ENCODE measurements at places on chromosomes 1 and 21.

- DNase-seq, result no peak
These were observed 29.7 kb downstream of the LRRC42 start for GRCh38 chr1:53975861-53976260.

- DNase-seq, result peak; percentile 45
These were observed at the start of gene TTC34 for GRCh38 chr1:2801535-2802291. Gene TTC34 (minus strand): TSS chr1:2801693. CDS start chr1:2800827, 866 bp downstream.

DNA sequence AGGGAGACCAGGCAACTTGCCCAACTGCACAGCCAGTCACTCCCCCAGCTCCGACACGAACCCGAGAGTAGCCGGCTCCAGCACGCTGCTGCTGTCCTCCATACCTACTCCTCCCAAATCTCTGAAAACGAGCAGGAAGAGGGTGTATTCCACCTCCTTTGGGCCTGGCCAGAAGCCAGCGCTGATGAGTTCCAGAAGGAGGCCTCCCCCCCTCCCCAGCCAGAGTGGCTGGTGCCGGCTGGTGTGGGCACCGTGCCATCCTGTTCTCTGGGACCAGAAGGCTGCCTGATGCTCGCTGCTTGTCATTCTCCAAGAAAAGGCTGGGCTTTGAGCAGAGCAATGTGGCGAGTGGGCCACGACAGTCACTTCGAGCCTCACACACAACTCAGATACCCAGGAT, 22.2 kb downstream of the KCNN3 start:
- no peak for DNase-seq

DNA sequence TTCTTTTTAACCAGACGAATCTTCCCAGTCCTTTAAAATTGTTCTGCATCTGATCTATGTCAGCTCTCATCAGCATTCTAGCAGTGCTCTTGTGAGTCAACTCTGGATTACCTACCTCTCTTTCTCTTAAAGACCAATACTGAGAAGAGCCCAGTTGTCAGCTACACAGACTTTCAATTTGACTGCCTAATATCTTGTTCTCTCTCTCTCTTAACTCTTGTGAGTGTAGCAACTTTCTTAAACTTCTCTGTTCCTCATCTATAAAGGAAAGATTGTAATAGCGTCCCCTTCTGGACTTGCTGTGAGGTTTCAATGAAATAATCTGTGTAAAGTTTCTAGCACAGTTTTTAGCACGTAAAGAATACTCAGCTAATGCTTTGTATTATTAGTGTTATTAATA, 499.3 kb upstream of the ADAMTS5 start:
- DNase-seq, result no peak

- DNase-seq, result no peak
These were observed 8.7 kb downstream of the CTNNBIP1 start for GRCh38 chr1:9901148-9902059.

- peak; percentile 63 for DNase-seq
These were observed 1.4 kb downstream of the RAVER2 start for GRCh38 chr1:64745986-64746940.

DNA sequence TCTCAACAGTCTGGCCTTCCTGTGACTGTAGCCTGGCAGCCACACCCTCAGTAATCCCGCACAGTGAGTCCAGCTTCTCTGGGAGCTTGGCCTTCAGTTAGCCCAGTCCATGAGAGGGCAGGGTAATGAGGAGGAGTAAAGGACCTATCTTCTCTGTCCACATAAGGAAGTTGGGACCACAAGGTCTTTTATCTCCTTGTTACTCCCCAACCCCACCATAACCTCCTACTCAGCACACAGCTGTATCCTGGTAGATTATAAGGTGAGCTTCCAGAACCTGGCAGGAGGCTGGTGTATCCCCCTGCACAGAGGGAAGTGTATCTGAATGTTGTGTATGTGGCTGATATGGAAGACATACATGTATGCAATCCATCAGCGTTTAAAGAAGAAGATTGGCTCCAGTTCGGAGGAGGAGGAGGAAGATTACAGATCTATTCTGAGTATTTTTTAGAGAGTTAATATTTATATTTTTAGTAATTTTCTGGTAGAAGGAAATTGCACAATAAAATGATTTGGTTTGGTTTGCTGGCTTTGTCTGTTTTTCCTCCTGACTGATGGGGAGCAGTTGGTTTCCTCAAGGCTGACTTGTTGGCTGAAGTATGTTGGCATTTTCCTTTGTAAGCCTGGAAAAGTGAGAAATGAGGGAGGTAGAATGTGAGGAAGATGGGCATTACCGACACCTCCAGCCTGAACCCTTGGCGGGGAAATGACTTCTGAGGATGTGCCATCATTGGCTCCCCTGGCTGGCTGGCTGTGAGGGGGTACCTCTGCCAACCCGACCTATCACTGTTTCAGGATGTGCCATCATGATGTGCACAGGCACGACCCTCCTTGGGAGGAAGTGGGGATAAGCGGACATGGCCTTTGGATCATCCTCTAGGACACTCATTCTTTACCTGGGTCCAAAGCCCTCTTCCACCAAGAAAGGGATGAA, 5.0 kb downstream of the C1orf226 start:
- DNase-seq, result no peak

- DNase-seq, result no peak
These were observed 74.8 kb downstream of the CASZ1 start for GRCh38 chr1:10721381-10722321.

DNA sequence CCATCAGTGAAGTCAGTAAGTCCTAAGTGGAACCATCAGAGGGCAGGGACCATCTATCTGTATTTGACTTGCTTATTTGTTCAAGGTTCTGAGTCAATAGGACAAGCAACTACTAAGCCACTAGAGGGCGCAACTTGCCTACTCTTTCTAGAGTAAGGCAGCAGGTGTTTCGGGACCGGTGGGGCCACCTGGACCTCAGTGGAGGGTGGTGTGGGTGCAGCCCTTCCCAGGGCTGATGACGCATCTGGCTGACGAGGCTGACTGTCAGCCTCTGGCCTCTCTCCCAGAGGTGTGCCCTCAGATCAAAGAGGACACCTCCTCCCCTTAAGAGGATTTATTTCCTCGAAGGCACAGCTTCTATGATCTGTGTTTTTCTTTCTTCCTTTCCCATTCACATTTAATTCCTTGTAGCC, 6.6 kb downstream of the CBR3 start:
- peak; percentile 86 for DNase-seq

GRCh38 chr1:228990906-228991569, 255.8 kb downstream of the RHOU start:
- DNase-seq, result peak; percentile 68

GRCh38 chr1:182054698-182055326, 6.7 kb downstream of the ZNF648 start:
- DNase-seq, result peak; percentile 75

GRCh38 chr1:245416781-245417180, 262.0 kb downstream of the KIF26B start:
- DNase-seq, result no peak

GRCh38 chr1:61052395-61053225, 29.8 kb upstream of the NFIA start:
- no peak for DNase-seq

GRCh38 chr1:26281971-26282370, 2.1 kb downstream of the SH3BGRL3 start:
- DNase-seq, result peak; percentile 57

GRCh38 chr1:78240191-78240590, 194.4 kb downstream of the GIPC2 start:
- no peak for DNase-seq

GRCh38 chr1:41353744-41354143, 7.5 kb upstream of the FOXO6 start:
- DNase-seq, result peak; percentile 94

DNA sequence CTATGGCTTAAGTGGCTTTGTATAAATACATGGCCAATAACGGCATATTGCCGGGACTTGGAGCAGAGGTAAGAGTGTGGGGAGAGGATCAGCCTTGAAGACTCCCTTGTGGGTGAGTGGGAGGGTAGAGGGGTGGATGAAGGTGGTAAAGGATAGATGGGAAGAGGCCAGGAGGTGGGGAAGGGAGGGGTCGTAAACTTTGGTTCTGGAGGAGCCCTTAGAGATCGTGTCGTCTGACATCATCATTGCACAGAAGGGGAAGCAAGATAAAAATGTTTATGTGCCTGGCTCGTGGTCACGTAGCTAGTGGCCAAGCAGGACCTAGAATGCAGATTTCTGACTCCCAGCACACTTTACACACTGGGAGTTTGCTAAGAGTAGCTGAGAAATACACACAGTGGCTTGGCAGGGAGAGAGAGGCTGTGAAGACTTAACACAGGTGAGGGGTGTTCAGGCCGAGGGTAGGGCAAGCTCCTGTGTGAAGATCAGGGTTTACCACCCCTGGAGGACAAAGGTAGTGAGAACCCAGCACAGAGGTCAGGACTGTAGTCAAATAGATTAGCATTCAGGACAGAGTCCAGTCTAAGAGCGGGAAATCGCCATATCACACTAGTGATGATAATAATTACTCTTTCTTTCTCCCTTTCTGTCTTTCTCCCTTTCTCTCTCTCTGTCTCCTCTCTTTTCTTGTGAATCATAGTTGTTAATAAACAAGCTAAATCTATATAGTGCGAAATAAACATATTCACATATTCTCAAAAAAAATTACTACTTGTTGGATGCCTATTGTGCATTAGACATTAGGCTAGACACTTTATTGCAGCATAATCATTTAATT, 75.5 kb downstream of the LRRC8D start:
- DNase-seq, result no peak

DNA sequence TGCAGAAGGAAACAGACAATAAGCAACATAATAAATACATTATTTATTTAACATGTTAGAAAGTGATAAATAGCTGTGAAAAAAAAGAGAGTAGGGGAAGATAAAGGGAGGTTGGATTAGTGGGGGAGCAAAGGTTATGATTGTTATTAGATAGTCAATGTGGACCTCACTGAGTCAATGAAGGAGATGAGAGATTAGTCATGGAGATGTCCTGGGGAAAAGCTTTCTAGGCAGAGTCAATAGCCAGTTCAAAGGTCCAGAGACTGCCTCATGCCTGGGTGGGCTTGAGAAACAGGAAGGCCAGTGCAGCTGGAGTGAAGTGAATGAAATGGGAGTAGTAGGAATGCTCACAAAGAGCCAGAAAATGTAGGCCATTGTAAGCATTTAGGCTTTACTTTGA, 187.1 kb upstream of the CACYBP start:
- no peak for DNase-seq

DNA sequence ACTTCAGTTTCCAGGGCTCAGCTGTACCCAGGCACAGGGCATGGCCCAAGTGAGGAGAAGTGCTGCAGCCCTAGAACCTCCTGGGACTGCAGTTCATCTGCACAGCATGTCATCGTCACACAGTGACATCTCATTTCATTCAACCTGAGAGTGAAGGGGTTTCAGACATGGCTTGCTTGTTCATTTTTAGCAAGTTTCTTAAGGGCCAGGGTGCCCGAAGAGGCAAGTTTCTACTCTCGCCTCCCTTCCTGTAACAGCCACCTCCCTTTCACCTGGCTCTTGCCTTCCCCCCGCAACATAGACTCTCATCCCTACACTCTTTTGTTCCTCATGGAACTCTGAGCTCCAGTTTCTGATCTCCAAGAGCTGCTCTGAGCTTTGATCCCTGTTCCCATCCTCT, 108.1 kb downstream of the C1orf21 start:
- no peak for DNase-seq

- DNase-seq, result no peak
These were observed 113.1 kb downstream of the RHOU start for GRCh38 chr1:228848406-228848805.

- no peak for DNase-seq
These were observed 1.7 kb downstream of the HHAT start for GRCh38 chr1:210330279-210330866.

DNA sequence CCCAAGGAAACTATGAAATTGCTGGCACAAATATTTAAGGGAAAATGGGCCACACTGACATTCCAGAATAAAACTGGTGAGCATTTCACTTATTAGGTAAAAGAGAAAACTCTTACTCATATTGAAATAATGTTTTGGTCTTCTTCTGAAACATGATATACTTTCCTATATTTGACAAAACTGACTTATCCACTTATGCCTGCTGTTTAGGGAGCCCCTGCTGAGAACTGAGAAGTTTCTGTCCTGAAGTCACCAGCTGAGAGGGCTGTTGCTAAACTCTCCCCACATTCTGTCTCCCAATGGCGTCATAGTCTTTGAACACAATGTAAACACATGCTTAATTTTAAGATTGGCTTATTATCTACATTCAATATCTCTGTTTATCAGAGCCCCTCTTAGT, 46.8 kb upstream of the ZC3H11B start:
- no peak for DNase-seq

GRCh38 chr1:14835725-14836124, 237.2 kb downstream of the KAZN start:
- DNase-seq, result no peak

DNA sequence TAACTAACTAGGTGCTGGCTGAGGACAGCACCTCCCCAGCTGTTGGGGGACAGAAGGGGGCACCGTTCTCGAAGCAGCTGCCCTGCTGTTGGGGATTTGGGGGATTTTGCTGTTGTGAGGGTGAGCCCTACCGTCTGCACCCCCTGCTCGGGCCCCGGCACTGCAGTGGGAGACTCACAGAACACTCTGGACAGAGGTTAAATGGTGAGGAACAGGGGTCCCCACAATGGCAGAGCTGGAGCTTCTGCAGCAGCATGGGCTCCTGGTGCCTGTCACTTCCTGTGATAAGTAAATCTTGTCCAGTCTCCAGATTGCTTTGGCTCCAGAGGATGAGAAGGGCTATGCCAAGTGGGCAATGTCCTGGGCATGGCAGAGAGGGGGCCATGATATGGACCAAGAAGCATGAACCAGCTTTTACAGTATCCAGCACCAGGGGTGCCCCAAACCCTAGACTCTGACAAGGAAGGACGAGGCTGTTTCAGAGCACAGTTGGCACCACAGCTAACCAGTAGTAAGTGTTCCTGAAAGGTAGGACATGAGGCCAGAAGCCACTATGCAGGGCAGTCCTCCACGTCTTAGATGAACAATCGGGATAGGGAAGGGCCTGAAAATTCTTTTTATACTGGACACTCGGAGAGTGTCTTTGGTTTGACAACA, 365.1 kb upstream of the VAMP3 start:
- no peak for DNase-seq

DNA sequence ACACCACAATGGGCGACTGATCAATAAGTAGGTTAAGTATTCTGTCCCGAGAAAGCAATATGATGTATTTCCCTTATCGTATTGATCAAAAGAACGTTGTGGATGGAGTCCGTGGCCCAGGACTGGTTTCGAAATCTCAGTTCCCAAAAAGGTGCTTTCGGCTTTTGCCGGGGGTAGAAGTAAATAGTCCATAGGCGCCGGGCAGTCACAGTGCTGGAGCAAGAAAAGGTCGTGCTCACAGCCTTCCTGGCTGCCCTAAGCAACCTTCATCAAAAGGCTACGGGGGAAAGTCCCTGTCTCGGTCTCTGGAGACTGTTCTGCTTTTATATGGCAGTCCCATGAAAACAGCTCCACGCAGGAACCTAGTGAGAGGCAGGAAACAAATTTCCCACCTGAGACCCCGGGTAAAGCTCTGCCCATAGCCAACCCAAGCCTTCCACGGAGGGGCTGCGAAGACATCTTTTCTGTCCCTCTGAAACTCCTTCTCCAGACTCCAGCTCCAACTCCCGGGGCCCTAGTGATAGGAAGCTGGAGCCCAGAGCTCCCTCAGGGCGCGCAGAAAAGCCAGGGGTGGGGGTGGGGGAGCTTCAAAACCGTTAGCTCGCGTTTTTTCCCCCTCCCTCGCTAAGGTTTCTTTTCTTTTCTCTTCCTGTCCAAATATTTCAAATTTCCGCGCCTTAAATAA, 7.0 kb downstream of the CDKN2C start:
- DNase-seq, result peak; percentile 65

GRCh38 chr1:46130121-46130520, 2.3 kb downstream of the PIK3R3 start:
- no peak for DNase-seq

Data from HL-60 (cell line).